ENCODE measurements at places on chromosomes 5 and 9.

DNA sequence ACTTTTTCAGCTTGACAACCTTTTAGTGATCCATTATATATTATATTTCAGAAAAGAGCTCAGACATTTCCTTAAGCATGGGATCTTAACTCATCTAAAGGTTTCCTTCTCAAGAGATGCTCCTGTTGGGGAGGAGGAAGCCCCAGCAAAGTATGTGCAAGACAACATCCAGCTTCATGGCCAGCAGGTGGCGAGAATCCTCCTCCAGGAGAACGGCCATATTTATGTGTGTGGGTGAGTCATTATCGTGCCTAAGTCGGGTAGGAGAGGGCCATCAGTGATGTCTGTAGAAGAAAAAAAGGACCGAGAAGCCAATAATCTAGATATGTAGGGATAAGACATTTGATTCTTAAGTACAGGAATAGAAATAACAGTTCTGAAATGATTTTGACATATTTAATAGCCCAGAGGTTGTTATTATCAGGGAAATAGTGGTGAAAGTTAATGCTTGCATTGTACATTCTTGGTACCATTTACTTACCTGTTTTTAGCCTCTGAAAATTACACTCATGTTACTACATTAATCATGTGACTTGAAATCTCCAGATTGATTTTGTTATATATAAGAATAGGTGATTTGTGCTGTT is 28.2 kb downstream of the MTRR start:
- no peak for DNase-seq

GRCh38 chr9:89311346-89312221 is 589 bp downstream of the CKS2 start:
- DNase-seq, result no peak

- DNase-seq, result no peak
Measured at GRCh38 chr9:87578625-87579024, 81.0 kb downstream of the DAPK1 start.

DNA sequence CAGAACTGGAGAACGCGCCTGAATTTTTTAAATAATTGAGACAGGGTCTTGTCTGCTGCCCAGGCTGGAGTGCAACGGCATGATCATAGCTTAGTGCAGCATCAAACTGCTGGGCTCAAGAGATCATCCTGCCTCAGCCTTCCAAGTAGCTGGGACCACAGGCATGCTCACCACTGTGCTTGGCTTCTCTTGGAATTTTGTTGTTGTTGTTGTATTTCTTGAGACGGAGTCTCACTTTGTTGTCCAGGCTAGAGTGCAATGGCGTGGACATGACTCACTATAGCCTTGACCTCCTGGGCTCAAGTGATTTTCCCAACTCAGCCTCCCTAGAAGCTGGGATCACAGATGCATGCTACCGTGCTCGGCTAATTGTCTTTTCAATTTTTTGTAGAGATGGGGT is 58.4 kb upstream of the DAB2IP start:
- DNase-seq, result no peak
